Germinal center (tissue), 1 donor: ENCODE measurements at places on chromosomes 1 and 21.
A peak's percentile ranks its signal among the peaks of the same experiment; 100 is the strongest.

GRCh38 chr1:193321242-193321840 lies 134.9 kb upstream of the B3GALT2 start:
- DNase-seq: no peak

GRCh38 chr1:156504438-156504813 lies 3.9 kb upstream of the MEF2D start:
- DNase-seq: no peak

DNA sequence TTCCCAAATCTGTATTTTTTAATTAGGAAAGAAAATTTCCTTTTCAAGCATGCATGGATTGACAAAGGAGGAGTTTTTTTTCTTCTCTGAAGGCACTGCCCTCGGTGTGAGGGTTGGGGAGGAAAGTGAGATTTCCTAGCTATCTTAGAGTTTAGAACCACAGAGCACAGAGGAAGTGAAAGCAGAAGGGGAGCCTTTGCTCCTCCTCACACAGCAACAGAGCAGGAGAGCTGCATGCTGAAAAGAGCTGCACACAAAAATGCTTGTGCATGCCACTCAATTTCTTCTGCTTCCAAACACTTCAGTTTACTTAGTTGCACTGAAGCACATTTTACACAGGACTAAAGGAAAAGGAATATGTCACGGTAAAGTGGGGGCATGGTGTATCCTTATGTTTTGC lies 308.1 kb downstream of the GPATCH2 start:
- DNase-seq: peak; percentile 4

GRCh38 chr1:223490256-223490655 lies 97.0 kb downstream of the CCDC185 start:
- no peak for DNase-seq

GRCh38 chr1:61204528-61204927 lies 122.2 kb downstream of the NFIA start:
- DNase-seq: no peak

DNA sequence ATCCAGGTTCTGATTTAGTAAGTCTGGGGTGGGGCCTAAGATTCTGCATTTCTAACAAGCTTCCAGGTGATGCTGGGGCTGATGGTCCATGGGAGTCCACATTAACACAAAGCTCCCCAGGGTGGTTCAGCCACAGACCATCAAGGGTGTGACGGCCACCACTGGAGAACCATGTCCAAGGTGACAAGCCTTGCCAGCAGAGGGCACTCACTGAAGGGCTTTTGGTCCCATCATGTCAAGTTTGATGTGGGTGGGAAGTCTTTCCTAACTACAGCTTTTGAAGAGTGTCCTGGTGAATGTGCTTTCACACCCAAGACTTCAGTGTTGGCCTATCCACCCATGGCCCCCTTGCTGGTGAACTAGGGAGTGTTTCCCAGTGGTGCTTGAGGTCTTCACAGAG lies 67.1 kb downstream of the UBE2T start:
- peak; percentile 26 for DNase-seq

- no peak for DNase-seq
These were observed 86.9 kb upstream of the UBE2U start for GRCh38 chr1:64116537-64116936.

- no peak for DNase-seq
These were observed 73.7 kb downstream of the LRRC8D start for GRCh38 chr1:89894210-89895201.

DNA sequence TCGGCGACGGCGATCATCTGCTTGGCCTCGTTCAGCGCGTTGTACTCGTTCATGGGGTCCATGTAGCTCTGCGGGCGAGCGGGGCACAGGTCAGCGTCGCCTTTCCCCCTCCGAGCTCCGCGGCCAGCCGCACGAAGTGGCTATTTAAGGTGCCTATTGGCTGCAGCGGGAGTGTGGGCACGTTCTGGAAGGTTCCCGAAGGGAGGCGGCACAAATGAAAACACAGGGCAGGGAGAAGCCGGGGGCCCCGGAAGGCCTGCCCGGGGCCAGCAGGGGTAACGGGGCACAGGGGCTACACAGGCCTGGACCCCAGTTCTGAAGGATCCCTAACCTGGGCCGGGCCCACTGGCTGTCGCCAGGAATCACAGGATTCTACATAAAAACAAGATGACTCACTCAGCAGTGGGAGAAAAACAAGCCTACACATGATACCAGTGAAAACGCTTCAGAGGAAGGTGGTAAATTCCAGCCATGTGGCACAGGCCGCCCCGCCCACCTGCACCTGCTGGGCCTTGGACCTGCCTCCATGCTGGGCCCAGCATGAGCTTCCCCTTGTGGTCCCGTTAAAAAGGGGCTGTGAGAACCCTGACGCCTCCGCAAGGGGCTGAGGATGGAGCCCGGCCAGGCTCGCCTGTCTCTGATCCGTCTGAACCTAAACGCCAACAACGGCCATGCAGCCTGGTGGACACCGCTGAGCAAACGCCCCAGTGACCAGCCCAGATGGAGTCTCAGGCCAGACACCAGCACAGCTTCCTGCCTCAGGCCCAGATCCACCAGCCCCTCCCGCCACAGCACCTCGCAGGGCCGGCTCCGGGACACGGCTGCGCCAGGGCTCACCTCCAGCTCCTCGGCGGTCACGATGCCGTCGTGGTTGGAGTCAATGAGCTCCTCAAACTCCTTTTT lies 3.9 kb upstream of the TNFRSF4 start:
- no peak for DNase-seq

DNA sequence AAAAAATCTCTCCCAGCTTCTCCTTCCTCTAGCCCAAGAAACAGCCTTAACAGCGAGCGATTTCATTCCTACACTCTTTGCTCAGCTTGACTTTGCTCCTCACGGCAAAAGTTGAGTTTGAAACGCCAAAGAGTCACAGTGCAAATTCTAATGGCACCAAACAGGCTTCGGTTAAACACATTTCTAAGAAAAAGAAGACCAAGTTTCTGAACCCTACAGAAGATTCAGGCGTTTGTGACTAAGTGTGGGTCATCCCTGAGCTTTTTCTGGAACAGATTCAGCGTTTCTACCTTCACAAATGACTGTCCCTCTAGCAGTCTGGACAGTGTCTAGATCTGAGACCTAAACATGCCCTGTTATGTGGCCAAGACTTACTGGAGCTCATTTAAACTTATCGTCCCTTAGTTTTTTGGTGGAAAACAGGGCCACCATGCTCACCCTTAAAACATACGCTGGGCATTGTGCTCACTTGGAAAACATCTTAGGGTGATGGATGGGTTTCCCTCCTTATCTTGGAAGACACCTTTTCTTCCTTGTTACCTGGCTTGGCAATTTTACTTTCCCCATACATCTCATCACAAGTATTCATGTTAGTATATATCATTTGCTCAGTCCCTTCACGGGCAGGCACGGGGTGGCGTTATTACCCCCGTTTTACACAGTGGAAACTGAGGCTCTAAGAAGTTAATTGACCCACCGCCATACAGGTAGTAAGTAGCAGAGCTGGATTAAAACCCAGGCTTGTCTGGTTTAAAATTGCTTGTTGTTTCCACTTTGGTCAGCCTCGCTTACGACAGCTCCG lies 1.0 kb downstream of the C1orf198 start:
- DNase-seq: no peak

GRCh38 chr1:101128211-101128727 lies 102.7 kb upstream of the DPH5 start:
- peak; percentile 37 for DNase-seq

DNA sequence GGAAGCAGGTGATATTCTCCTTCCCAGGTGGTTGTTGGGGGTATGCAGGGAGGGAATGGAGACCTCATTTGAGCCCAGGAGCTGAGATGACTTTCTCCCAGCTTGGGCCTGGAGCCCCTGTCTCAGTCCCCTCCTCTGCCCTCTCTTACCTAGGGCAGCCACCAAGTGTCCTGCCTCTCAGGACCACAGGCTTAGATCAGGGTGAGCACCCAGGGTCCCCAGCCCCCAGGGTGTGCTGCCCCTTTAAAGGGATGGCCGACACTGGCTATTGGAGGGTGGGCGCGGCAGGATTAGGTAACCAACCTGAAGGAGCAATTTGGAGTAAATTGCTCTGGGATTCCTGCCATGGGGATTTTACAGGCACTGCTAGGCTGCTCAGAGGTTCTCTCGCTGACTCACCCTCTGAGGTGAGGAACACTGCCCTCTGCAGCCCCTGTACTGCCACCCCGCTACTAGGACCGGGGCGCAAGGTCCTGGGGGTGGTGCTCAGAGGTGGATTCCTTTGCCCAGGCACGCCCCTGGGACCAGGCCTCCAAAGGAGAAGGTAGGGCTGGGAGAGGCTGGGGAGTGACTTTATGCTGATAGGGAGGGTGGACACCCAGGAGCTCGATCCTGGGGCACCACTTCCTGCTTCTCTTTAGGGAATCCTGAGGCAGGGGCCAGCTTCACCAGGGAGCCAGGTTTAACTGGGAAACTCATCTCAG lies 1.5 kb downstream of the RPS6KA1 start:
- no peak for DNase-seq

DNA sequence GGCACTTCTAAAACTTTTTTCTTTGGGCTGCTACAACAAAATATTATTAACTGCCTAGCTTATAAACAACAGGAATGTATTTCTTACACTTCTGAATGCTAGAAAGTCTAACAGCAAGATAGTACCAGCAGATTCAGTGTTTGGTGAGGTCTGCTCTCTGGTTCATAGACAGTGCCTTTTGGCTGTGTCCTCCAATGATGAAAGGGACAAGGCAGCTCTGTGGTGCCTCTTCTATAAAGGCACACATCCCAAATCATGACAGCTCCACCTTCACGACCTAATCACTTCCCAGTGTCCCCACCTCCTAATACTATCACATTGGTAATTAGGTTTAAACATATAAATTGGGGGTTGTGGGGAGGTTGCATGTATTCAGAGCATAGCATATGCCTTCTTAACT lies 9.5 kb downstream of the CFH start:
- DNase-seq: no peak

- DNase-seq: no peak
These were observed 519.7 kb downstream of the NEGR1 start for GRCh38 chr1:71762514-71763255.

DNA sequence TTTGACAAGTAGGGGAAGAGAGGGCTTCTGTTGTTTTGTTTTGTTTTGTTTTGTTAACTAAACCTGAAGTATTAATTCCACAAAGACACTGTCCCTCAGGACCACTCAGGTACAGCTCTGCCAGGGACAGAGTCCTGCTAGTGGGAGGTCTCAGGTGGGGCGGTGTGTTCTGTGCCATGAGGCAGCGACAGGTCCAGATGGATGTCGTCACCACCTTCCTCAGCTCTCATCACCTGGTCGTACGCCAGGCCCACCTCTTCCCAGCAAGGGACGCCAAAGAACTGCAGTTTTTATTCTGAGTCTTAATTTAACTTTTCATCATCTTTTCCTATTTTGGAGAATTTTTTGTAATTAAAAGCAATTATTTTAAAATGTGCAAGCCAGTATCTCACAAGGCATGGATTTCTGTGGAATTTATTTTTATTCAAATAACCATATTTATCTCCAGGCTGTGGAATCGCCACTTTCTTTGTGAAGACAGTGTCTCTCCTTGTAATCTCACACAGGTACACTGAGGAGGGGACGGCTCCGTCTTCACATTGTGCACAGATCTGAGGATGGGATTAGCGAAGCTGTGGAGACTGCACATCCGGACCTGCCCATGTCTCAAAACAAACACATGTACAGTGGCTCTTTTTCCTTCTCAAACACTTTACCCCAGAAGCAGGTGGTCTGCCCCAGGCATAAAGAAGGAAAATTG lies 62.5 kb downstream of the POFUT2 start:
- DNase-seq: no peak

GRCh38 chr21:36347962-36348328 lies 27.9 kb downstream of the MORC3 start:
- no peak for DNase-seq

DNA sequence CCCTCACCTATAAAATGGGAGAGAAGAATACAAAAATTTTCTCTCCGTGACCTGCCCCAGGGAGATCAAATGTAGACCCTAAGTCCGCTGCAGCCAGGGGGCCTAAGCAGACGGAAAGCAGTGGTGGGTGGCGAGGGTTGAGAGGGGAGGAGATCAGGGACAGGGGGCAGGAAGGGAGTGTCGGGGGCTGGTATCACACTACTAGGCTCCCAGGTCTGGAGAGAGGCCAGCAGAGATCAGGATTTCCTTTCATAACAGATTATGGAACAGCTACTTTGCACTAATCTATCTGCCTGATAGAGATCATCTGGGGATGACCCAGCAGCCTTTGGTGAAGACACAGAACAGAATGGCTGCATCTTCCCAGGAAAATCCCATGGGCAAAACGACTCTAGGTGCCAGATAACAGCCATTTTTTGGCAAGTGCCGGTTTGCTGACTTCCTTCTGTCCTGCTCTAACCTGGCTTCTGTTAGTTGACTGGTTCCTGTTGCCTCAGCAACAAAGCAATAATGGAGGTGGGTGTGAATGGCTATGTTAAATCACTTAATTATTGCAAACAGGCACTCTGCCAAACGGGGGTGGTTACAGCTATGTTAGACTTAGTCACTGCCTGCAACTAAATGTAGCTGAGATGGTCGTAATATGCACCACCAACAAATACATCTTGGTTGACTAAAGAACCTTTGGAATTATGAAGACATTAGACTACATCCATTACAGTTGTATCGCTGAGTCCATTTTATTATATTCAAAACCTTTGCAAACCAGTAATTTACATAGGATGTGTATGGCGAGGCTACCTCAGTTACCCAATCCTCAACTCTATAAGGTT lies 30.0 kb upstream of the EPS8L3 start:
- no peak for DNase-seq

GRCh38 chr1:1678581-1679380 lies 13.8 kb downstream of the SLC35E2B start:
- DNase-seq: peak; percentile 42

GRCh38 chr1:40802078-40802741 lies 18.6 kb downstream of the KCNQ4 start:
- DNase-seq: peak; percentile 94

DNA sequence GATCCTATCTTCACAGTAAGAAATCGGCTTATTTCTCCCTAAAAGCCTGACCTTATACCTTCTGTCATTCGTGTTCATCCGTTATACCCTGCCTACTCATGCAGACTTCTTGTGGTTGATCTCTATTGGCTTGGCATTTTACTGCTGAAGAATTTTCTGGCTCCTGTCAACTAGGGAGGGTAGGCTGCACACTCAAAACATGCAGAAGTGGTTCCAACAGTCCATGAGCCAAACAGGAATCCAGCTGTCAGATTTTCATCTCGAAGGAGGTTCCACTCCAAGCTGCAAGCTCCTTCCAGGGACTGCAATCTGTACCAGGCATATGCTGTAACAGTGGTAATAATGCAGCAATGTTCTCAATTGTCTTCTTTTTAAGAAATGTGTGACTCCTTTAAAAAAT lies 10.1 kb downstream of the DNAJC11 start:
- no peak for DNase-seq
